ENCODE measurements at places on chromosomes 1 and 21.

- DNase-seq: peak; percentile 33
Observed at GRCh38 chr1:235270625-235271024, 57.4 kb downstream of the ARID4B start.

DNA sequence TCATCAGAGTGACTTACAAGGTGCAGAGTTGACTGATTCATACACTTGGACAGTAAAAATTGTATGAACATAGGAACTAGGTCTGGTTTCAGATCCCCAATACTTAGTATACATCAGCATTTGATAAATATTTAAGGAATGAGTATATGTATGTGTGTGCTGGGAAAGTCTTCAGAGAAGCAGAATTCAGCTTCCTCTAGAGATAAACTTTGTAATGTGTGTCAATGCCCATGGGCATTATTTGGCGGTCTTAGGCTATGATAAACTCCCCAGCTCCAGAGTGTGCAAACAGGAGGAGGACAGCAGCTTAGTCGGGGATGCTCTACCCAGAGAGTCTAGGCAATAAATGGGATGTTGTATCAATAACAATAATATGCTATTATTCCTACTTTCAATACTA is 2.9 kb upstream of the CAMK1G start:
- DNase-seq: no peak

- DNase-seq: peak; percentile 82
Observed at GRCh38 chr1:27349784-27350662, 8.2 kb downstream of the SYTL1 start.

DNA sequence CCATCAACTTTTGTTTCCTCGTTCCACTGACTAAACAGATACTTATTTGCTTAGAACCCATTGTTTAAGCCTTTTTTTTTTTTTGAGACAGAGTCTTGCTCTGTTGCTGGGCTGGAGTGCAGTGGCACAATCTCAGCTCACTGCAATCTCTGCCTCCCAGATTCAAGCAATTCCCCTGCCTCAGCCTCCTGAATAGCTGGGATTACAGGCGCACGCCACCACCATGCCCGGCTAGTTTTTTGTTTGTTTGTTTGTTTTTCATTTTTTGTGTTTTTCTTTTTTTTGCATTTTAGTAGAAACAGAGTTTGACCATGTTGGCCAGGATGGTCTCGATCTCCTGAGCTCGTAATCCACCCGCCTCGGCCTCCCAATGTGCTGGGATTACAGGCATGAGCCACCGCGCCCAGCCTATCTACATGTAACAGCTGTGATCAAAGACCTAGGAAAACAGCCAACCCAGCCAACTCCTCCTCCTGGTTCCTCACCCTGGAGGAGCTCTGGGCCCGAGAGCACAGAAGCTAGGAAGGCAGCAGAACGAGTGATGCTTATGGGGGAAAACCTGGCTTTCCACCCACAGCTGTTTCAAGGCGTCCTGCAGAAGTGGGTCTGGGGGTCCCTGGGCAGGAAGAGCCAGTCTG is 32.9 kb downstream of the KCNN3 start:
- DNase-seq: no peak

DNA sequence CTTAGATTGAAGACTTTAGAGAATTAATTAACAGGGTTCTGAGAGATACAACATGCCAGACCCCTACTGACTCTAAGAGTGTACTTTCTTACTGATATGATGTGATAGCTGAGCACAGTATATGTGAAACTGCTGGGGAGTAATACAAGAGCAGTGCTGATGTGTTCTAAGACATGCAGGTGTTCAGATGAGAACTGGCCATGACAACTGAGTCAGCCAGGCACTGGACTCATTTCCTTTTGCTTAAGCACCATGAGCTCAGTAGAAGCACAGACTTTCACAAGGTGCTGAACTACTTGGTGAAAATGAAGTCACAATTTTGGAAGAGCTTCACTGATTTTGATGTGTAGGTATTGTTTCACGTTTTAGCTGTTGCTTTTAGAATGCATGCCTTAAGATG is 15.9 kb upstream of the POGZ start:
- DNase-seq: no peak

GRCh38 chr1:45730075-45730779 is 20.2 kb downstream of the IPP start:
- peak; percentile 29 for DNase-seq

- no peak for DNase-seq
Observed at GRCh38 chr1:90936061-90936460, 85.8 kb downstream of the ZNF644 start.

- DNase-seq: no peak
Observed at GRCh38 chr1:21576031-21576797, 67.0 kb downstream of the ALPL start.

- no peak for DNase-seq
Observed at GRCh38 chr1:156663178-156663577, 14.0 kb downstream of the NES start.

DNA sequence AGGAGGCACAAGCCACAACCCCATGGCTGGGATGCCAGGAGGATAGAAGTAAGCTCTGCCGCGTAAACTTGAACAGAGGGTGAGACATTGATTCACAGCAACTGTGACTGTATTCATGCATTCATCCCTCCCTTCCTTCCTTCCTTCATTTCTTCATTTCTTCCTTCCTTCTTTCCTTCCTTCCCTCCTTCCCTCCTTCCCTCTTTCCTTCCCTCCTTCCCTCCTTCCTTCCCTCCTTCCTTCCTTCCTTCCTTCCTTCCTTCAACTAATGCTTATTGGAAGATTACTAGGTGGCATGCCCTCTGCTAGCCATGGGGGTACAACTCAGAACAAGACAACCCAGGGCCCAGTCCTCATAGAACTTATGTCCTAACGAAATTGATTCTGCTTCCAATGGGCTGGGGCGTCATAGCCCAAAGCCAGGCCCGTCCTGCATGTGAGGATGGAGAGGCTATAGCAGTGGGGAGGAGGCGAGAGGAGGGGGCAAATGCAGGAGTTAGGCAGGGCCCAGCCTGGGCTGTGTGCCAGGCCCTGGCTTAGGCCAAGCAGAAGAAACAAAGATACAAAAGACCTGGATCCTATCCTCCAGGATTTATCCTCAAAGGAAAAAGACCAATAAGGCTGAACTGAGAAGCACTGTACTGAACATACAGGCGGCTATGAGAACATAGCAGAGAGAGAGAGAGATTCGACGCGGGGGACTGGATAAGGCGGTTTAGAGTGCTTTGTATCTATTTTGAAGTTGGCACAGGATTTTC is 24.4 kb upstream of the PAXBP1 start:
- DNase-seq: no peak

GRCh38 chr1:31715087-31715872 is 11.5 kb upstream of the COL16A1 start:
- DNase-seq: peak; percentile 94

- DNase-seq: no peak
Observed at GRCh38 chr1:11059155-11059967, 457 bp downstream of the SRM start.

DNA sequence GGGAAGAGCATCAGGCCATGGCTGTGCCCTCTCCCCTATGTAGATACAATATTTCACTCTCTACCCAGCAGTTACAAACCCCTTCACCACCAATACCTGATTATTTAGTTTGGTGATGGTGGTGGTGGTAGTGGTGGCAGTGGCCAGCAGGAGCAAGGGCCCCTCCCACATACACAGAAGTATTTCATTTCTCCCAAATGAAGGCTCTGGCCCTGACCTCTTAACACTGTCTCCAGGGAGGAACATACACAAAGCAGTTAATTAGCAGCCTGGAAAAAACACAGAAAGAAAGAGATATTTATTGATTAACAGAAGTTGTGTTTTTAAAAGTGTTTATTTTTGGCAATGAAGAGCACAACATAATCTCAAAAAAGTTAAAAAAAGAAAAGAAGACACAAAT is 212.7 kb upstream of the SAMSN1 start:
- DNase-seq: no peak

DNA sequence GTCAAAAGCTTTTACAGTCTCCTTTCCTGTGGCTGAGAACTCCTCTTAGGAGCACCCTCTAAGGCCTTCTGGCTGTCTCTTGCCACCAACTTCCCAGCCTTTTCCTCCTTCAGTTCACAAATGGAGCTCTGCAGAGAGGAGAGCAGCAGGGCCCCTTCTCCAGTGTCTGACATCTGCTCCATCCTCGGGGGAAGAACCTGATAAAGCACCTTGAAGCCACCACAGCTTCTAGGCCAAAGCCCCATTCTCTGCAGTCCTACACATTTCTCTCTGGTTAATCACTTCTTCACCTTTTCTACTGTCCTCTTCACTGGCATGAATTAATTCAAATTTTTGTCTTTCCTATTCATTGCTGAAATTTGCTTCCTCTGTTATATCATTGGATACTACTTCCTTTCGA is 378.1 kb upstream of the POU3F1 start:
- no peak for DNase-seq

Data from iPS-NIHi11 (cell line).